ENCODE measurements at places on chromosomes 4 and X. TPM values are rescaled to one million over a fixed set of nuclear protein-coding genes. Genes with fewer than 3 reads are reported as not detected.

Gene INPP4B
- 20.7 TPM for total RNA-seq

- no peak for DNase-seq
These were observed 88.9 kb downstream of the JAKMIP1 start for GRCh38 chr4:6111354-6111960.

GRCh38 chrX:26783512-26784225 is 567.7 kb downstream of the MAGEB5 start:
- no peak for DNase-seq

- DNase-seq, result no peak
These were observed 50.2 kb downstream of the PRKG2 start for GRCh38 chr4:81164623-81165416.

DNA sequence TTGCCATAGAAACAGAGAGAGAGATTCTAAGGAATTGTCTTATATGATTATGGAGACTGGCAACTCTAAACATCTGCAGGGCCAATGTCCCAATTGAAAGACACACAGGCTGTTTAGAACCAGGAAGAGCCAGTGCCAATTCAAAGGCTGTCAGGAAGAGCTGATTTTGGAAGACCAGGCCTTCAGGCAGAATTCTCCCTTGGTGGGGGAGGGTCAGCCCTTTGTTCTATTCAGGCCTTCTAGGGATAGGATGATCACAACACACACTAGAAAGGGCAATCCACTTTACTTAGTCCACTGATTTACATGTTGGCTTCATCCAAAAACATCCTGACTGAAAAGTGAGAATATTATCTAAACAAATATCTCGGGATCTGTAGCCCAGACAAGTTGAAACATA is 15.2 kb downstream of the C4orf46 start:
- no peak for DNase-seq

GRCh38 chr4:57672846-57673433 is 562.8 kb upstream of the IGFBP7 start:
- no peak for DNase-seq

DNA sequence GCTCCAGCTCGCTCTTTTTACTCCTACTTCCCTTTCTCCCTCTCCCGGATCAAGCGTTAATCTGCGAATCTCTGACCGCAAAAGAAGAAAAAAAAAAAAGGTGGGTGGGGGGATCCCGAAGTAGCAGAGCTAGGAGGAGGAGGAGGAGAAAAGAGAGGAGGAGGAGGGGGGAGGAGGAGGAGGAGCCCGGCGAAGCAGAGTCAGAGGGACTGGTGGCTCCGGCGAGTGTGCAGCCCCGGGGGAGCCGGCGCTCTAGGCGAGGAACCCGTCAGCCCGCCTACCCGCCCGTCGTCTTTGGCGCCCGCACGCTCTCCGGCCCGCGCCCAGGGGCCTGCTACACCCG is at the start of gene NHSL2:
NHSL2 (plus strand) TSS at position 203 of the 343 bp plus-strand sequence.
- DNase-seq, result no peak
